ENCODE measurements at places on chromosomes 1 and 21.
A peak's percentile ranks its signal among the peaks of the same experiment; 100 is the strongest.

- no peak for DNase-seq
Measured at GRCh38 chr1:6984986-6985385, 199.7 kb downstream of the CAMTA1 start.

DNA sequence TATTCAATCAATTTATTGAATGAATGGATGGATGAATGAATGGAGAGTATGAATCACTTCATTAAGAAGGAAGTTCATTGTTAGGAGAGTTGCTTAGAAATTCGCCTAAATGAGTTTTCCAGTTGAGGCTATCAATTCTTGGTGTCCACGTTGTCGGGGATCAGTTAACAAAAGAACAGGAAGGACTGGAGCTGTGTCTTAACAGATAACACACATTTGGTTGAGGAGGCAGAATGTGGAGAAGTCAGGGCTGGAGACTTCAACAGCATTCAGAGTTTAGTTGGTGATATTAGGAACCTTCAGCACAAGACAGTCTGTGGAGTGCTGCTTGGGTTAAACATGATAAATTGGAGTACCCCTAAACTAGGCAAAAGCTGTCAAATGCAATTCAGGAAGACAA is 33.7 kb downstream of the ZBTB18 start:
- DNase-seq: no peak

DNA sequence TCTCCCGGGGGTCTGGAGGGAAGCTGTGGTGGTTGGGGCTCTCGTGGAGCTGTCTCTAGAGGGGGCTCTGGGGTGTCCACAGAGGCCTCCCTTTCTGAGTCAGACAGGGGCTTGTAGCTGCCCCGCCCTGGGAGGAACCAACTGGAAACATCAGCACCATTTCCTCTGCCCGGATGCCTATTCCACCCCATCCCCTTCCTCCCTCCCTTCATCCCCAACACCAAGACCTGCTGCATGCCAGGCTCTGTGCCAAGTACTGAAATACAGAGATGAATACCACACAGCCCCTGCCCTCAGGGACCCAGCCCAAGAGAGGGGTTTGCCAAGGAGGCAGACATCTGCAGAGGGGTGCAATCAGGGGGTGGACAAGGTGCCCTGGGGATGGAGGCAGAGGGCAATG is 125.6 kb upstream of the ADAR start:
- no peak for DNase-seq

- peak; percentile 57 for DNase-seq
Measured at GRCh38 chr1:50976890-50977574, 7.0 kb downstream of the CDKN2C start.

- DNase-seq: no peak
Measured at GRCh38 chr1:154154534-154155191, at the start of gene NUP210L. Gene NUP210L, minus strand, starts transcription at chr1:154155073.

DNA sequence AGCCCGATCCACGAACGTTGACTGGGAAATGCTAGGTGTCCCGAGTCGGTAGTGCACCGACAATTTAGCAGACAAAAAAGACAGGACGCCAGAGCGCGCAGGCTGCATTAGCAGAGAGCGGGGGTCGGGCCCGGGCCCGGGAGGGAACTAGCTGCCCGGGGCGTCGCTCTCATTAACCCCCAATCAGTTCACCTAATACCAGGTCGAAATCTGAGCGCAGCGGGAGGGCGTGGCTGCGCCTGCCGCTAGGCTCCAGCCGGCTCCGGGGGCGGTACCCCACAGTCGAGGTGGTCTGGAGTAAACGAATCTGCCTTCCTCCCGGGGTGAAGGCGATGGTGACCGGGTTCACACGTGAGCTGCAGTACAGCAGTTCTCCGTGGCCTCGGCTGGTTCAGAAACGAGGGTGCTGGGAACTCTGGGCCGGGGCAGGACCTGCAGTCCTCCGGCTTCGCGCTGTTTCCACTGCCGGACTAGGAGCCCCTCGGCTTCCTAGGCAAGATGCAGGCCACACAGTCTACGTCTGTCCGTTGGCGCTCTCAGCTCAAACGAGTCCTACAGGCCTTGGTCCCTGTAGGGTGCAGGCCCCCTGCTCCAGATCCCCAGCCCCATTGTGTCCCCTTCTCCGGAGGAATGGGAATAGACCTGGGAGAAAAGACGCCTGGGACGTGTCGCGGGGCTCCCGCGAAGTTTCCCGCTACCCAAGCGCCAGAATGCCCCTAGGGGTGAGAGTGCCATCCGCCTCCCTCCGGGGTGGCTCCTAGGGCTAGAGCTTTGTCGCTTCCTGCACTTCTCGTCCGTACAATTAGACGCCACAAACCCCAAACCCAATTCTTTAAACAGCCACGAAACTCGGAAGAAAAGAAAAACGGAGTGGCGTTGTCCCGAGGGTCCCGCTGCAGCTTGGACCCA is 2.0 kb downstream of the GFI1 start:
- DNase-seq: no peak

- DNase-seq: no peak
Measured at GRCh38 chr1:22518379-22518778, 44.9 kb upstream of the EPHA8 start.

DNA sequence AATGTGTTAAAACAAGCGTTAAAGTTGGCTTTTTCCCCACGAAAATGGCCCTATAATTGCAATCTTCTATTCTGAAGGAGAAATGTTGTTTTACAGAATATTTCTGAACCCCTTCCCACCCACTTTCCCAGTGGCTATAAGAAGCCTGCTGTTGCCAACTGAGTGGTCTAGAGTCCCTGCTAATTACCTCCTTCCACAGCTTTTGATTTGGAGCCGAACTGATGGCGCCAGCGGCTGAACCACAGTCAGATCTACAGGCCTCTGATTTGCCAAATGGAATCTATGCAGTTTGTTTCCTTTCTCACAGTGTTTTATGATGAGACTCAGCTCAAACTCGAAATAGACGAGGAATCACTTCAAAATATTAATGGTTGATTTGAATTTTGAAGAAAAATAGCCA is 76.0 kb upstream of the C1orf105 start:
- no peak for DNase-seq

DNA sequence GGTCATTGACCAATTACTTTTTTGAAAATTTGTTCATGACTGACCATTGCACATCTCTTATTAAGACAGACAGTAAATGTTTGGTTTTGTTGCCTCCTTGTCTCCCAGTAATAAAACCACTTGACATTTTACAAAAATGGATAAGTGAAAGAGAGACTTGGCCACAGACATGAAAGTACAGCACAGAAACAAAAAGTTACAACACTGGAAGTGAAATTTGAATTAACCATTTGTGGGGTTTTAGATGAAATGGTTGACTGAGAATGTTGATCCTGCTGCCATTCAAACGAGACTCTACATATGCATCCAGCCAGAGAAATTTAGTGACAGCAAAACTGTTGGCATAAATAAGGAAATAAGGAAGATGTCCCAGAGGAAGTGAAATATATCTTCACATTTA is 79.3 kb upstream of the B3GALT2 start:
- no peak for DNase-seq

- no peak for DNase-seq
Measured at GRCh38 chr21:23686737-23687523, 1920.4 kb downstream of the MRPL39 start.

DNA sequence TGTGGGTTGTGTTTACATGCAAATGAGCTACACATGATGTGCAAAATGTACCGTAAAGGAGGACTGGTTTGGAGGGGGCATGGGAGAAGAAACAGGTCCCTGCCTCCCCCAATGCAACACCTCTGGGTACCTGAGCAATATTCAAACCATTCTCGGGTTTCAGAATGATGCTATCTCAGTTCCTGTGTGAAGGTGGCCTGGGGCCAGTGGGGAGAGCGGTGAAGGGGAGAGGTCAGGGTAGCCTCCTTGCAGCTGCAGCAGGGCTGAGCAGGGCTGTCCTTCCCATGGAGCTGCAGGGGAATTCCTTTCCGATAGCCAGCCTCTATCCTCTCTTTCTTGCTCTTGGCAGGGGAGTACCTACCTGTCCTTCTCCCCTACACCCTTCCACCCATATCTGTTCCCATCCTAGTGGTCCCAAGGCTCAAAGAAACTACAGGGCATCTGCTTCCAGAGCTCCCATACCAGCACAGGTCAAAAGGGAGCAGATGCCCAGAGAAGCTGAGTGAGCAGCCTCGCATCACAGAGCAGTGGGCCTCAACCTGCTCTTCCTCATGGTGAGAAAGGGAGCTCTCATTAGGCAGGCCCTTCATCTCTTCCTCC is 11.9 kb downstream of the MEF2D start:
- no peak for DNase-seq

DNA sequence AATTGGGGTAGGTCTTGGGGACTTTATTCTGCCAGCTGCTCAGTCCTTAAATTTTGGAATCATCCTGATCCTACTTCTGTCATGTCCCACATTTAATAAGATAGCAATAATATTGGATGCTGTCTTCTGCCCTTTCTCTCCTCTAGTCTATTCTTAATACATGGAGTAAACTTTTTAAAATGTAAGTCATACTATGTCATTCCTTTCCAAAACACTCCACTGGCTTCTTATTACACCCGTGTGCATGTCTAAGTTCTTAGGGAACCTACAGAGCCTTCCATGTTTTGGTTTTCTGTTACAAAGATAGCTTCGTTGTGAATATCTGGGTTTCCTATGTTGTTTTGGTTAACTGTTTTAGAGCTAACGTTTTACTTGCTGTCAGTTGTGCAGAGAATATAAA is 35.1 kb downstream of the USP25 start:
- no peak for DNase-seq

GRCh38 chr1:234600418-234601281 is 9.3 kb downstream of the IRF2BP2 start:
- DNase-seq: no peak

GRCh38 chr1:110102081-110102480 is 10.2 kb upstream of the UBL4B start:
- no peak for DNase-seq

DNA sequence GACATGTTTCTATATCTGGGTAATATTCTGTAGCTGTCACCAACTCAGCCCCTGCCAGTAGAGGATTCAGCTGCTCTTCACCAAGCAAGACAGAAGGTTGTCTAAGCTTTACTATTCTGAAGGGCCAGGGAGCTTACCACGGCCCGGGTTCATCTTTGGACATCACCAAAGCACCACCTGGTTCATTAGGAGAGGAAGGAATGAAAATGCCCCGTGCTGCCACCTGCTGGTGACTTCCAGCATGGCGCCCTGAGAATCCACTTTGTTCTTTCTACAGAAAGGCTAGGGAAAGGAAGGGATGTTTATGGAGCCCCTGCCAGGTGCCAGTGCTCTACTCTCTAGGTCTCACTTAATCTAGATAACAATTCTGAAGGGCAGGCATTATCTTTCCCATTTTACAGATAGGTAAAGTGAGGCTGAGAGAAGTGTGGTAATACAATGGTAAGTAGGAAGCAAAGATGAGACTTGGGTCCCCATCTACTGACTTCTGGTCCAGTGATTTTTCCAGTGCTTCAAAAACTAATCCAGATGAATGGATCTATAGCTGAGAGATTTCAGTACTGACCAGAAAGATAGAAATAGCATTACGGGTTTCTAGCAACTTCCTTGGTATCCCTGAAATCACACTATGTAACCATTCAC is 79.5 kb downstream of the BEND5 start:
- peak; percentile 23 for DNase-seq

DNA sequence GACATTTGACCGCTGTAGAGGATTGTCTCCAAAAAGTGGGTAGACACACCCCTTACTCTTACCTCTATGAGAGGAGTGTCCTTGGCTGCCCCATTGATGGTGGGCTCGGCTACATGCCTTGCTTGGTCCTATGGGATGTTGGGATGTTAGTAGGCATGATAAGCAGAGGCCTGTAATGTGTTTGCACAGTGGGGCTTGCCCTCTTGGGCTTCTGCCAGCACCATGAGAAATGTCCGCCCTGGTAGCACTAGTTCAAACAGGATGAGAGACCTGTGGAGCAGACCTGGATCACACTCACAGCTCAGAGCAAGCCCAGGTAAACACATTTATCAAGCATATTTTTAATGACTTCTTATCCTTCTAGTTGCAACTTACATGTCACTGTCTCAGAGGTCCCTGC is 54.2 kb downstream of the SH3GLB1 start:
- no peak for DNase-seq

DNA sequence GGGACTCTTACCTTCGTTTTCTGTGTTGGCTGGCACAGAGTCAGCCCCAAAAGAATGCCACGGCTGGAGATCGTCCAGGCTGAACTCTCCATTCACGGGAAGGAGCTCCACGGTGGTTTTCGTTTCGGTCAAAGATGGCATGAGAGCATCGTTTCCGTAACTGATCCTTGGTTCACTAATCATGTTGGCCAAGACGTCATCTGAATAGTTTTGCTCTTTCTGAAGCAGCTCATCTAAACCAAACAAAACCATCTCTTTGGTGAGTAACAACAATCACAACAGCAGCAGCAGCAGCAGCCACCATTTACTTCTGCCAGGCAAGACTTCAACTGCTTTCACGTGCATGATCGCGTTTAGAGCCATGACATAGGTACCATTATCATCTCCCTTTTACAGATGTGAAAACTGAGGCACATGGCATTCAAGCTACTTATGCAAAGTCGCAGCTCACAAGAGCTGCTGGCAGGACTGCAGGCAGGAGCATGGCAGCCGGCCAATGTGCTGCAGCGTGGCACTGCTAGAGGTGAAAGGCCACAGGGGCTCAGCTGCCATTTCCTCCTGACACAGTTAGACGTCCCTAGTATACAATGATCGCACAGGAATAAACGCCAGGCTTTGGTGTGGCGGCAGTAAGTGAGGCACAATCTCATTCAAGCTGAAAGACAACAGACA is 177.1 kb downstream of the GABPA start:
- DNase-seq: no peak

DNA sequence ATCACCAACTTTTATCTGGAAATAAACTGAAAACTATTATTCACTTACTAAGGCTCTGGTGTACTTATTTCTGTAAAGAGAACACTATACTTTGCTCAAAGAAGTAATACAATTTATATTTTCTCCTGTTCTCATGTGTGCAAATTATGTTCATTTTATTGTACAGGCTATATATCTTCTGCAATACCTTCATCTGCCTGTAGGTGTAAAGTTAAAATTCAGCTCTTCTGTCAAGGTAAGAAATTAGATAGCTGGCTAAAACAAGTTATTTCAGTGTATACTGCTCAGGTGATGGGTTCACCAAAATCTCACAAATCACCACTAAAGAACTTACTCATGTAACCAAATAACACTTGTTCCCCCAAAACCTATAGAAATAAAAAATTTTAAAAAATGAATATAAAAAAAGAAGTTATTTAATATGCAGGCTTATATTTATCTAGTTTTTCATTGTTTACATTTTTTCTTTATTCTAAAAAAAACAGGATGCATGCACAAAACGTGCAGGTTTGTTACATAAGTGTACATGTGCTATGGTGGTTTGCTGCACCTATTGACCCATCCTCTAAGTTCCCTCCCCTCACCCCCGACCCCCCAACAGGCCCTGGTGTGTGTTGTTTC is 81.5 kb downstream of the PTGER3 start:
- DNase-seq: peak; percentile 1

- no peak for DNase-seq
Measured at GRCh38 chr1:162463021-162463420, 34.6 kb upstream of the UHMK1 start.

DNA sequence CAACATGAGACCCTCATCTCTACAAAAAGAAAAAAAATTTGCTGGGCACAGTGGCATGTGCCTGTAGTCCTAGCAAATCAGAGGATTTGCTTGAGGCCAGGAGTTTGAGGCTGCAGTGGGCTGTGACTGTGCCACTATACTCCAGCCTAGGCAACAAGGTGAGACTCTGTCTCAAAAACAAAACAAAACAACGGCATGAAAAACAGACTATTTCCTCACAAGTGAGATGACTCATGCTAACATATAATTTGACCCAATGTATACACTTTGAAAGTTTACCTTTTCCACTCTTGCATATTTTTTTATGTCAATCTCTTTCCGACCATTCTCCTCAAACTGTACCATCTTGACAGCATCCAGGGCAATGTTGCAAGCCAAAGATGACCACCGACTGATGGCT is 17.5 kb downstream of the CCT3 start:
- no peak for DNase-seq
